ENCODE measurements at places on chromosomes 12 and 14. TPM values are rescaled to one million over a fixed set of nuclear protein-coding genes. Genes with fewer than 3 reads are reported as not detected.

PAPLN gene
- total RNA-seq, result 0.79 TPM

- H3K27ac ChIP-seq, result no peak overlapping the region
- DNase-seq, result no peak
- H3K36me3 ChIP-seq, result no peaks in the 10 kb centered on the region
- H3K4me1 ChIP-seq, result no peaks in the 10 kb centered on the region
- H3K27me3 ChIP-seq, result no peaks in the 10 kb centered on the region
- no peak overlapping the region for H3K4me3 ChIP-seq
These were observed 175.6 kb upstream of the FAR2 start for GRCh38 chr12:28973491-28973890.

DNA sequence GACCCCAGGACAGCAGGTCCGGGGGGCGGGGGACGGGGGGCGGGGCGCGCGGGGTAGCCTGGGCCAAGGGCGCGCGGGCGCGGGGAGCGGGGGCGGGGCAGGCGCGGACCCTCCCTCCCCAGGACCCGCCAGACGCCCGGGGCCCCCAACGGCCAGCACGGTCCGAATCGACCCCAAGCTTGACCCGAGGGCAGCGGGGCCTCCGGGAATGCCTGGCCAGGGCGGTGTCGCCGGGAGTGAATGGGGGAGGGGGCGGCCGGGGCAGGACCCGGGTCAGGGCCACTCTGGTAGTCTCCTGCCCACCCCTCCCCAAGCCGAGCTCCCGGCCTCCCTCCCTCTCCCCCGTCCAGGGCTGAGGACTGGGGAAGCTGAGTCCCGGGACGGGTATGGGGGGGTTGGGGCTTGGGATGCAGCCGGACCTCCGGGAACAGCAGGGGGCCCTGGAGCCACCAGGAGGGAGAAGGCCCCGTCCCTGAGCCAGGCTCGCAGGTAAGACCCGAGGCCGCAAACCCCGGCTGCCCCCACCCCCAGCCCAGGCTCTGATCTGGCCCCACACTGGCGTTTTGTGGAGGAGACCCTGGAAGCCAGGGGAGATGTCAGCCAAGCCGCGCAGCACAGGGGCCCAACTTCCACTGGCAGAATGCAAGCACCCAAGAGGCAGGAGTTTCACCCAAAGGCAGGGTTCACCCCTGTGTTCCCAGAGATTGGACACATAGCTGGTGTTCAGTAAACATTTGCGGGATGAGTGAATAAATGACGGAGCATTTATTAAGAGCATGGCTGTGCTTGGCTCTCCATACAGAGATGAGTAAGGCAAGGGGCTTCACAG, 545 bp upstream of the GALNT9 start:
- H3K4me1 ChIP-seq, result no peaks in the 10 kb centered on the region
- no peaks in the 10 kb centered on the region for H3K36me3 ChIP-seq
- H3K4me3 ChIP-seq, result no peak overlapping the region
- no peak overlapping the region for H3K27ac ChIP-seq
- DNase-seq, result no peak

- DNase-seq, result no peak
- peaks cover 6% of the 10 kb centered on the region for H3K36me3 ChIP-seq
- no peak overlapping the region for H3K27ac ChIP-seq
- no peak overlapping the region for H3K4me3 ChIP-seq
These were observed 70.7 kb downstream of the SCARB1 start for GRCh38 chr12:124792961-124793441.

DNA sequence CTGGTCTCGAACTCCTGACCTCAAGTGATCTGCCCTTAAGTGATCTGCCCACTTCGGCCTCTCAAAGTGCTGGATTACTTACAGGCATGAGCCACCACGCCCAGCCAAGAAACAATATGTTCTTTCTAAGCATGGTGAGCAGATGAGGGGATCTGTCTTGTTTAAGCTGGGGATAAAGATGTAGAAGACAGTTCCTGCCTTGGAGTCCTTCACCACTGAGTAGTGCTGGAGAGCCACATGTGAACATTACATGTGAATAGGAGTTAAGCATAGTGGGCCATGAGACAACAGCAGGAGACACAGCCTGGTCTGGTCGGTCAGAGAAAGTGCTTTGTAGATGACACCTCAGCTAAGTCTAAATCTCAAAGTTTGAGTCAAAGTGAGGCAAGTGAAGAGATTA, 26.0 kb downstream of the TMBIM6 start:
- peaks cover 7% of the 10 kb centered on the region for H3K36me3 ChIP-seq
- H3K4me3 ChIP-seq, result no peak overlapping the region
- no peaks in the 10 kb centered on the region for H3K4me1 ChIP-seq
- H3K27ac ChIP-seq, result no peak overlapping the region

TSHR gene
- total RNA-seq, result 0.08 TPM

GRCh38 chr12:88733008-88733407, 152.7 kb upstream of the KITLG start:
- H3K4me3 ChIP-seq, result no peak overlapping the region
- no peaks in the 10 kb centered on the region for H3K27me3 ChIP-seq
- H3K4me1 ChIP-seq, result no peaks in the 10 kb centered on the region
- DNase-seq, result no peak
- no peaks in the 10 kb centered on the region for H3K36me3 ChIP-seq

GRCh38 chr12:124208489-124208888, 86.4 kb upstream of the RFLNA start:
- no peaks in the 10 kb centered on the region for H3K4me1 ChIP-seq
- H3K27me3 ChIP-seq, result no peaks in the 10 kb centered on the region
- no peak overlapping the region for H3K27ac ChIP-seq
- H3K4me3 ChIP-seq, result no peak overlapping the region

GRCh38 chr12:88062474-88062873, 33.3 kb upstream of the C12orf50 start:
- no peak overlapping the region for H3K4me3 ChIP-seq
- H3K27ac ChIP-seq, result no peak overlapping the region
- peaks cover 61% of the 10 kb centered on the region for H3K36me3 ChIP-seq
- no peaks in the 10 kb centered on the region for H3K27me3 ChIP-seq

SSTR1 gene
- total RNA-seq, result 0.48 TPM

ZNF891 gene
- 0.90 TPM for total RNA-seq

OVCH1 gene
- 0.10 TPM for total RNA-seq

GRCh38 chr14:45679853-45680252, 426.9 kb upstream of the MIS18BP1 start:
- H3K4me3 ChIP-seq, result no peak overlapping the region
- H3K27me3 ChIP-seq, result no peaks in the 10 kb centered on the region
- H3K4me1 ChIP-seq, result no peaks in the 10 kb centered on the region
- H3K27ac ChIP-seq, result no peak overlapping the region
- DNase-seq, result no peak

KIF5A gene
- 0.04 TPM for total RNA-seq

DNA sequence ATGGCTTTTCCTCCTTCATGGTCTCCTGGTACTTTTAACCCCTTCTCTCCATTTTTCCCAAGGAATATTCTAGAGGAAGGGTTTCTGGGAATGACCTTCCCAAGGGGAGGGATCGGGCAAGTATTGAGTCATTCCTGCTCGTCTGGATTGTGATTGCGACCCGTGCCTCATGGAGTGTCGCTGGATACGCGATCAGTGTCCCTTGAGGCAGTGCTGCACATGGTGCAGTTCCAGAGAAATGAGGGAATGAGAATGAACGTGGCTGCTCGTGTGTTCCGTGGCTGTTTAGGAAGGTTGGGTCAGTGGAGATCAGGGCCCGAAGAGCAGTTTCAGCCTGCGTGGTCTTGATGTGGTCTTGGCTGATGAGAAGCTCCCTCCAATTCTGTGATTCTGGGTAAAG, 234.4 kb downstream of the CACNA1C start:
- no peaks in the 10 kb centered on the region for H3K36me3 ChIP-seq
- H3K4me3 ChIP-seq, result no peak overlapping the region
- H3K27ac ChIP-seq, result peak overlapping the region; percentile 4

GRCh38 chr12:13976028-13976584, 5.3 kb downstream of the GRIN2B start:
- H3K27ac ChIP-seq, result no peak overlapping the region
- no peaks in the 10 kb centered on the region for H3K36me3 ChIP-seq
- no peak for DNase-seq
- H3K4me3 ChIP-seq, result no peak overlapping the region
- H3K27me3 ChIP-seq, result peaks cover 13% of the 10 kb centered on the region
- no peaks in the 10 kb centered on the region for H3K4me1 ChIP-seq

DNA sequence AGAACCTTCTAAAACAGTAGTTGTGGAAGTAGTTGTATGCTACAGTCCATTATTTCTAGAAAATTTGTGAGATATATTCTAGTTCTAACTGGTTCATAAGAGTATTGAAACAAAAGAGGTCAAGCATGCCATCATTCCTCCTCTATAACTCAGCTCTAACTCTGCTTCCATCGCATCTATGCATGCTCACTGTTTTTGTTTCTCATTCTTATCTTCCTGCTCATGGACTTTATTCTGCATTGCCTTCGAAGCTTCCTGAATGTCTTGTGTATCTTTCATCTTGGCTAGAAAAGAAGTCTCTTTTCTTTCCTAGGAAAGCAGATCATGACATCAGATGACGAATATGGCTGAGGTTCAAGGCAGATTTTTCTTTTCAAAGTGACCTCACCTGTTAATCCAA, 402 bp downstream of the LMNTD1 start:
- no peak overlapping the region for H3K4me3 ChIP-seq
- no peak overlapping the region for H3K27ac ChIP-seq
- no peaks in the 10 kb centered on the region for H3K4me1 ChIP-seq
- no peaks in the 10 kb centered on the region for H3K36me3 ChIP-seq

LMO3 gene
- 0.74 TPM for total RNA-seq

DNA sequence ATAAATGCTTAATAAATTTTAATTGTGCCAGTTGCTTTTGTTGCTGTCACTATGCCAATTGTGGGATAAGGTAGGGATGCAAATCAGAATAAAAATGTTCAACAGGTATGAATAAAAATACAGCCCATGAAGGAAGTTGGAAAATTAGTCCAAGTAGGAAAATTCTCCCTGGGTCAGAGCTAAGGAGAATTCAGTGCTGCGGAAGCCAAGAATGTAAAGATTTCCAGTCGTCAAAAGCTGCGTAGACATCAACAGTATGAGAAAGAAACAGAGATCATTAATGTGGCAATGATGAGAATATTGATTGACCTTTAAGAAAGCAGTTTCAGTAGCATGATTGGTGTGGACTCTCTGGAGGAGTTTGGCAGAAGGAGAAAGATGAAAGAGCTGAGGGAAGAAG, 87.9 kb downstream of the PLEKHA5 start:
- no peaks in the 10 kb centered on the region for H3K36me3 ChIP-seq
- H3K27me3 ChIP-seq, result no peaks in the 10 kb centered on the region
- DNase-seq, result no peak

- peak; percentile 58 for DNase-seq
- peaks cover 15% of the 10 kb centered on the region for H3K36me3 ChIP-seq
- no peaks in the 10 kb centered on the region for H3K4me1 ChIP-seq
- H3K27ac ChIP-seq, result no peak overlapping the region
- no peak overlapping the region for H3K4me3 ChIP-seq
These were observed 32.0 kb downstream of the LRIG3 start for GRCh38 chr12:58888131-58888783.

- no peaks in the 10 kb centered on the region for H3K27me3 ChIP-seq
- H3K27ac ChIP-seq, result peak overlapping the region; percentile 59
- no peak overlapping the region for H3K4me3 ChIP-seq
- H3K36me3 ChIP-seq, result peaks cover 4% of the 10 kb centered on the region
- DNase-seq, result no peak
- H3K4me1 ChIP-seq, result peaks cover 17% of the 10 kb centered on the region
These were observed 11.9 kb downstream of the NAA25 start for GRCh38 chr12:112096667-112097066.

GRCh38 chr12:88553941-88554658, 26.2 kb downstream of the KITLG start:
- H3K27ac ChIP-seq, result peak overlapping the region; percentile 24
- no peak overlapping the region for H3K4me3 ChIP-seq
- no peaks in the 10 kb centered on the region for H3K27me3 ChIP-seq
- no peak for DNase-seq
- H3K36me3 ChIP-seq, result no peaks in the 10 kb centered on the region

DNA sequence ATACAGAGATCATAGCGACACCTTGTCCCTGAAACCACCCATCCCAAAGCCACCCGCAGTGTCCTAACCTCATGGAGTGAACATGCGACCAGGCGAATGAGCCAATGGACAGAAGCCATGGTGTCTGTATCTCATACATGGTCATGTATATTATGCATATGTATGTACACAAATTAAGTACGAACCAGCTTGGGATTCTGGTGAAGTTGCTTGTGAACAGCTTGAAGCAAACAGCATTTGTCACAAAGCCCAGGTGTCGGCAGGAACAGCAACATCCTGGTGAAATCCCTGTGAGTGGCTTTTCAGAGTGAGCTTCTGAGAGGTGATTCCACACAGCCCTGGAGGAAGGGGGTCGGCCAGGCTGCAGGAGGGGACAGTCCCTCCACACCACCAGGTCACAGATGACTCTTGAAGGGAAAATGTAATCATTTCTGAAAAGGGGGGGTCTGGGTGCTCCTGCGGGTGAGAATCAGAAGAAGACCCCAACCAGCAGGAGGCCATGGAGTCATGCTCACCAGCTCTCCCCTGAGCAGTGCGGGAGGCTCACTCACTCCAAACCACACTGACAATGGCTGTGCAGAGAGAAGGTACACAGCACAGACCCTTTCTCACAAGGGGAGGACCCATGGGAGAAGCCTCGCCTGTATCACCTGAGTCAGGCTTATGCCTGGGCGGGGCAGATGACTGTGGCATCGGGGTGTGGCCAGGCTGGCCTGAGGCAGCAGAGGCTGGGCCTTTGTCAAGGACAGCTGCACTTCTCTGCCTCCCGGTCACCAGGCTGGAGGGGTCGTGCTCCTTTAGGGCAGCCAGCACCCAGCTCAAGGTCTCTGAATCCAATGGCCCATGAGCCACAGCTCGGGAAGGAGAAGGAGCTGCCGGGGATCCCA, 14.3 kb downstream of the CHGA start:
- no peaks in the 10 kb centered on the region for H3K4me1 ChIP-seq
- H3K4me3 ChIP-seq, result no peak overlapping the region
- no peaks in the 10 kb centered on the region for H3K27me3 ChIP-seq
- H3K27ac ChIP-seq, result no peak overlapping the region
- no peaks in the 10 kb centered on the region for H3K36me3 ChIP-seq

SLC10A1 gene
- total RNA-seq, result not detected

GRCh38 chr12:13812168-13812567, 169.2 kb downstream of the GRIN2B start:
- no peaks in the 10 kb centered on the region for H3K36me3 ChIP-seq
- no peak for DNase-seq
- no peak overlapping the region for H3K4me3 ChIP-seq

DNA sequence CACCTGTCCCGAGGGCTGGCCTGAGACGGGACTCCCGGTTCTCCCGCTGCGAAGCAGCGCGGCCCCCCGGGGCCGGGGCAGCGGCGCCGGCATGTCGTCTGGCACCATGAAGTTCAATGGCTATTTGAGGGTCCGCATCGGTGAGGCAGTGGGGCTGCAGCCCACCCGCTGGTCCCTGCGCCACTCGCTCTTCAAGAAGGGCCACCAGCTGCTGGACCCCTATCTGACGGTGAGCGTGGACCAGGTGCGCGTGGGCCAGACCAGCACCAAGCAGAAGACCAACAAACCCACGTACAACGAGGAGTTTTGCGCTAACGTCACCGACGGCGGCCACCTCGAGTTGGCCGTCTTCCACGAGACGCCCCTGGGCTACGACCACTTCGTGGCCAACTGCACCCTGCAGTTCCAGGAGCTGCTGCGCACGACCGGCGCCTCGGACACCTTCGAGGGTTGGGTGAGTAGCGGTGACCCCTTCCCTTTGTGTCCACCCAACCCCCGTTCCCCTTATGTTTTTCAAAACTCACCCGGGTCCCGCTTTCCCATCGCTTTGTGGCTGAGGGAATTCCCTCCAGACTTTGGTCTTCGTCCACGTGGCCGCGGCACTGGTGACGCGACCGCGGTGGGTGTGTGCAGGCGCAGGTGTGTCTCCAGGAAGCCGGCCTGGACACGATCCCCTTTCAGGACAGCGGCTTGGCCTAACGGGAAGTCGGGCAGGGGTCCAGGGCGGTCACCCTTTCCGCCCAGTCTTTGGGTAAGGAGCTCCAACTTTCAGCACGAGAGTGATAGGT, 826 bp downstream of the PRKCH start:
- DNase-seq, result peak; percentile 45
- no peaks in the 10 kb centered on the region for H3K4me1 ChIP-seq
- peak overlapping the region; percentile 76 for H3K27ac ChIP-seq
